ENCODE measurements at places on chromosomes 16 and 17. TPM values are rescaled to one million over a fixed set of nuclear protein-coding genes. Genes with fewer than 3 reads are reported as not detected.

DNA sequence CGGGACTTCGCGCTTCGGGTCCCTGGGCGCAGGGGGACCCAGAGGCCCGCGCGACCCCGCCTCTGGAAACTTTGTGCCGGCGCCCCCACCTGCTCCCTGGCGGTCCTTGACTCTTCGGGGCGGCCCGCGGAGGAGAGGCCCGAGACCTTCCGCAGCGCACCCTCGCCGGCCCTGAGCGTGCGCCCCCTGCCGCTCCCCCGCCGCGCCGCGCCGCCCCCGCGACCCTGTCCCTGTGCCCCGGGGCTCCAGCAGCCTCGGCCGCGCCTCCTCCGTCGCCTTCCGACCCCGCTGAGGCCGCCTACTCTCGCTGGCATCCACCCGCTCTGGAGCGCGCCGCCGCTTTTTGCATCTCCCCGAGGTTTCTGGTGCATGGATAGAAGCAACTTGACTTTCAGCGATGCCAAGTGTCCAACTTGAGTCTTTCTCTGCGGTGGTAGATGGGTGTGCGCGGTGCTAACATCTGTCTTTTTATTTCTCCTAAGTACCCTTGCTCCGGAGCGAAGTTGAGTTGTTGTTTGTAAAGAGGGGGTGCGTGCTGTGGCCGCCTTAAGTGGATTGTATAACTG, 414 bp downstream of the DUSP14 start:
- DNase-seq = peak; percentile 63

DNA sequence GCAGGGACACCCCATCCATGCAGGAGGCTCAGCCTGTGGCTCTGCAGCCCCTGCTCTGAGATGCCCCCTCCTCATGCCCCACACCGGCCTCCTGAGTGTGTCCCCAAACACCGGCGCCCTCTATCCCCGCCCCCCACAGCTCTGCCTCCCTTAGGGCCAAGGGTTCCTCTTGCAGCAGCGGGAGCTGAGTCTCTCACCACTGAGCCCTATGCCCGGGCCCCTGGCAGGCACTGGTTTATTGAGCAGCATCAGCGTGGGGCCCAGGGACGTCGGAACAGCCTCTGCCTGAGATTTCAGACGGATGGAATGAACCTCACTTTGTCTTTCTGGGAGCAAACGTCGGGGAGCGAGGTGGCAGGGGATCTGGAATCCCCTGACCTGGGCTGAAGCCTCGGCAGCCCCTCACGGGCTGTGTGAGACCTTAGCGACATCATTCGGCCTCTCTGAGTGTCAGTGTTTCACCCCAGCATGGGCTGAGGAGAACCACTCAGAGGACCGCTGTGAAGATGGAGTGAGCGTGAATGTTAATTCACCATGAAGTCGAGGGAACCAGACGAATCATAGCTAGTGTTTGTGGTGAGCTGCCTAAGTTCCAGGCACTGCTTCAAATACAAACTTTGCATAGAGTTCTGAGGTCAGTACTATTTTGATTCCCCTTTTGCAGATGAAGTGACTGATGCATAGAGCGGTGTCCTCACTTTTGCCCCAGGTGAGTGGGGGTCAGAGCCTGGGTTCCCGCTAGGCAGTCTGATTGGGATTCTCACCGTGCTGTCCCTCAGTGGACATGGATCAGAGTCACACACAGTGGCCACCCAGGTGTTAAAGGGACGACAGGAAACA, 5.3 kb upstream of the C16orf74 start:
- DNase-seq = no peak

DNA sequence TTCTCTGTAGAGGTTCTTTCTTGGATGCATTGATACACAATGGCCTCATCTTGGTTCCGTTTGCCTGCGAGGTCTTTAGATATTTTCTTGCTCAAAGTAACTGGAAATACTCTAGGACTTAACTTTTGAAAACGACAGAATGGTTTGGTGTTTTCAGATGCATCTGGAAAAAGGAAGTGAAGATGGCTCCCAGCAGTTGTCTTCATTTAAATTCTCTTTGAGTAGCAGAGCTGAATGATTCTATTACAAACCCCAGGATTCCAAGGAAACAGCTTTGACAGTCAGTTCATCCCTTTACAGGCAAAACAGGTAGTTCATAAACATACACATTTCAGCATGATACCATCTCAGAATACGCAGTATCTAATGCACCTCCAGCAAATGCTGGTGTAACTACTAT, 54.8 kb downstream of the PSMD12 start:
- DNase-seq = no peak

GRCh38 chr16:280991-281659, 734 bp downstream of the ARHGDIG start:
- DNase-seq = no peak

- DNase-seq = no peak
Observed at GRCh38 chr17:44959821-44960531, 8.1 kb downstream of the C1QL1 start.

- DNase-seq = no peak
Observed at GRCh38 chr16:65124596-65124995, 2.7 kb upstream of the CDH11 start.

DNA sequence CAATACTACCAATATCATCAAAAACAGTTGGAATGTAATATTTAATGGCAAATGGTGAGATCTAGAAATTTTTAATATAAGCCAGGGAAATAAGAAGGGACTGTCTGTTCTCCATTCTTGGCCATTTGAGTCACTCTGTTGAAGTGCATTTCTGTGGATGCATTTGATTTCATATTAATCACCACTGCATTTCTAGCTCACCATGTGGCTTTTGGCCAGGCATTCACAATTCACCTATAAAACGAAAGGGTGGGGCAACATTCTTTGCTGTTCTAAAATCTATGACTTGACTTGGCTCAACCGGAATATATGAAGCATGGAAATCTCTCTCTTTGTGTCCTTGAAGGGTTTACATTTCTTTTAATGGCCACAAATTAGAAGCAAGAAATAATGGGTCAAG, 483.0 kb downstream of the SLC39A11 start:
- no peak for DNase-seq

Gene CHAD
- total RNA-seq = not detected

GRCh38 chr16:51146256-51146924, 4.7 kb downstream of the SALL1 start:
- DNase-seq = no peak

- no peak for DNase-seq
Observed at GRCh38 chr17:51120357-51120738, 320 bp downstream of the SPAG9 start.

Gene ZNF469
- 0.59 TPM for total RNA-seq

Gene KRTAP9-8
- not detected for total RNA-seq

- no peak for DNase-seq
Observed at GRCh38 chr17:19945009-19945626, 32.5 kb downstream of the AKAP10 start.

GRCh38 chr16:60907645-60908044, 1128.6 kb downstream of the CDH8 start:
- DNase-seq = no peak

All from activated T-helper 1 cell treated with anti-CD3 and anti-CD28 coated beads, Interleukin-12 subunit alpha, Interleukin-12 subunit beta, Interleukin-2, Interleukin-4 antibody, amounts not matched to agents 30 ng/mL and 10 ng/mL and 1 ng/mL, durations not matched to agents 14 hours and 24 hours and 36 hours (primary cell).